ENCODE measurements at places on chromosomes 6 and 20. TPM values are rescaled to one million over a fixed set of nuclear protein-coding genes. Genes with fewer than 3 reads are reported as not detected.

DNA sequence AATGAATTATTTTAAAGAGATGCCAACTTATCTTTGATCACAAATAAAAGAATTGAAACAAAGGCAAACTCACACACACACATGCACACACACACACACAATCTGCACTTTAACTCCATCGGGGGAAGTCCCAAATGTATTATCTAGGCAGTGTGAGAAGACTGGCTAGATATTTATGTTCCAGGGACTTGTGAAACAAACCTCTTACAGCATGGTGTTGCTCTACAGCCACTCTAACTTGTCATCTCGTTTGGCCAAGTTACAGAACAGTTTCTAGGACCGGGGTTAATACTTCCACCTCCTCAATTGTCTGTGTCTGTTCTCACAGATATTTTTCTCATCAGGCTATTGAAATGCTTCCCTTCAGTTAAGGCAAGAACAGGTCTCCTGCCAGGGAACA, 855.0 kb downstream of the EPHA7 start:
- H3K27me3 ChIP-seq, result no peaks in the 10 kb centered on the region
- H3K4me3 ChIP-seq, result no peak overlapping the region
- no peaks in the 10 kb centered on the region for H3K4me1 ChIP-seq
- H3K36me3 ChIP-seq, result no peaks in the 10 kb centered on the region
- no peak for DNase-seq
- no peak overlapping the region for H3K27ac ChIP-seq

The STMND1 gene
- total RNA-seq, result not detected

DNA sequence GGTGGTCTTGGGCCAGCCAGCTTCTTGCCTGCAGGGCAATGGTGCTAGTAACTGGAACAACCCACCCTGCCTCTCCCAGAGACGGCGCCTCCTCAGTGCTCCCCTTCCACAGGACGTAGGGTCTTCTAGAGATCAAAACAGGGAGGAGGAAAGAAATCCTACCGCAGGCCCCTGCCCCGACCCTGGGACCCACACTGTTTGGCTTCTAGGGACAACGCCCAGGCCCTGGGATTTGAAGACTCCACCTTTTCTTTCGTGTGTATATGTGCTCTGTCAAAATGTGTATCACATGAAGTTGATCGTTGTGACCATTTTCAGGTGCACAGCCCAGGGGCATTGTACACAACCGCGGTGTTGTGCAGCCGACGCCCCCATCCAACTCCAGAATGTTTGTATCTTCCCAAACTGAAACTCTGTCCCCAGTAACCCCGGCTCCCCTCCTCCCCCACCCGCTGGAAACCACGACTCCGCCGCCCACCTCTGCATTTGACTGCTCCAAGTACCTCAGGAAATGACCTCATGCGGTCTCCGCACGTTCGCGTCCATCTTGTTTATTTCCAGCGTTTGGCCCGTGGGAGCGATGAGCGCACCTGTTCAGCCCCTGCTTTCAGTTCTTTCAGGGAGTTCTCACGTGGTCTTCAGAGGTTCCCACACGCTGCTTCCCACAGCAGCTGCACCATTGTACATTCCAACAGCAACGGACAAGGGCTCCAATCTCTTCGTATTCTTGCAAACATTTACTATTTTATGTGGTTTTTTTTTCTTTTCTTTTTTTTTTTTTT, 3.4 kb upstream of the BHLHE23 start:
- no peaks in the 10 kb centered on the region for H3K36me3 ChIP-seq
- H3K27me3 ChIP-seq, result peaks cover 100% of the 10 kb centered on the region
- peak; percentile 73 for DNase-seq
- peaks cover 16% of the 10 kb centered on the region for H3K4me1 ChIP-seq
- H3K27ac ChIP-seq, result no peak overlapping the region

DNA sequence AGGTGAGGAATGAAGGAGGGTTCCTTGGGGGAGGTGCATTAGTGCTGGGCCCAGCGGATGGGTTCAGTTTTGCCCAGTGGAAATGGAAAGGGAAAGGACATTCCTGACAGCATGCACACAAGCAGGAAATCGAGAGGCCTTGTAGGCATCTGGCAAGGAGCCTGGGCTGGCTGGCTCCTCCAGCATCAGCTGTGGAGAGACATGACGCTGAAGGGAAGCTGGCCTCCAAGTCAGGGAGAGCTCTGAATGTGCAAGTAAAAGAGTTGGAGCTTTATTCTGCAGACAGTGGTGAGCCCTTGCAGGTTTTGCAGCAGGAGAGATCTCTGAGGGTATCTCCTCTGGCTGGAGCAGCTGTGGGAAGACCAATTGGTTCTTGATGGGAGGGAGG, 154.3 kb downstream of the MRPL14 start:
- H3K4me3 ChIP-seq, result no peak overlapping the region
- H3K36me3 ChIP-seq, result no peaks in the 10 kb centered on the region

The ZNF334 gene
- 3.0 TPM for total RNA-seq

GRCh38 chr6:43331470-43331869, 22.8 kb upstream of the CRIP3 start:
- DNase-seq, result no peak
- no peaks in the 10 kb centered on the region for H3K27me3 ChIP-seq
- H3K4me3 ChIP-seq, result no peak overlapping the region
- H3K36me3 ChIP-seq, result no peaks in the 10 kb centered on the region

DNA sequence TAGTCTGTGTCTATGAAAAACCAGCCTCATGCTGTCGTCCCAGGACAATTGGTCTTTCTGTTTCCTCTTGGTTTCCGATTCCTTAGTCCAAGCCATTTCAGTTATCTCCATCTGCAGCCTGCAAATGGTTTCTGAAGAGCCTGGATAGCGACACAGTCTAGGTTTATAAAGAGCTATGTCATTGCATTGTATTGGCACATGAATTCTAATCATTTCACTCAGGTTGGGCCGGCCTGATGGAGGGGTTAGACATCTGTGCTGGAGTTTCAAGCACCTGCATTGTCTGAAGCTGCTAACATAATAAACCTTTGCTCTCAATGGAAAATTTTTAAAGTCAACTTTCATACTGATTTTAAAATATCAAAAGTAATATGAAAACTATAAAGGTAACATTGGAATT, 232.6 kb upstream of the MAP3K7 start:
- no peaks in the 10 kb centered on the region for H3K27me3 ChIP-seq
- no peak overlapping the region for H3K27ac ChIP-seq
- no peaks in the 10 kb centered on the region for H3K4me1 ChIP-seq
- no peak for DNase-seq
- no peaks in the 10 kb centered on the region for H3K36me3 ChIP-seq

The RAE1 gene
- total RNA-seq, result 12.7 TPM

DNA sequence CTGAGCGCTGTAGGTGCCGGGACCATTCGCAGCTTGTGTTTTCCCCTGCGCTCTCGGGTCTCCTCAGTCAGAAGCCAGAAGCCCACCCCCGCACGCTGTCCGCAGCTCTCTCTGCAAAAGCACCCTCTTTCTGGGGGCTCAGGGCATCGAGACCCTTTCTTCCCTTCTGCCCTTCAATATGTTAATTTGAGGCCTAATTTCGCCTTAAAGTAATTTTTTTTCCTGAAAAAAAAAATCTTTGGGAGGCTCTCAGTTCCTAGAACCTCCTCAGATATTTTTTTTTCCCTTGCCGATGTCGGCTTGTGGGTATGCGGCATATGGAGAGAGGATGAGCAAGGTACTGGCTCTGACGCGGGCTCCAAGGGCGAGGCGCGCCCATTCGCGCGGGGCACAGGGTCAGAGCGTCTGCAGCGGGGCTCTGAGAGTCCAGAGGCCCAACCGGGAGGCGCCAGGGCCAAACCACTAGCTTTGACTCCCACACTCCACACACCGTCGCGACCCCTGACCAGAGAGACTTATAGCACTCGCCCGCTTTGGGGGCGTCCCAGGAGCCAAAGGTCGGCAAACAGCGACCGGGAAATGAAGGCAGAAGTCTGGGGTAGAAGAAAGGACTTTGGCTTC, 893 bp downstream of the PRDM13 start:
- no peaks in the 10 kb centered on the region for H3K36me3 ChIP-seq
- peaks cover 100% of the 10 kb centered on the region for H3K27me3 ChIP-seq
- no peak overlapping the region for H3K4me3 ChIP-seq
- peaks cover 26% of the 10 kb centered on the region for H3K4me1 ChIP-seq
- no peak for DNase-seq

The RCAN2 gene
- total RNA-seq, result 1.9 TPM

- peaks cover 24% of the 10 kb centered on the region for H3K4me1 ChIP-seq
- H3K27ac ChIP-seq, result no peak overlapping the region
- no peaks in the 10 kb centered on the region for H3K36me3 ChIP-seq
- no peaks in the 10 kb centered on the region for H3K27me3 ChIP-seq
- DNase-seq, result no peak
Observed at GRCh38 chr6:35363293-35363750, 21.0 kb downstream of the PPARD start.

All from transverse colon (tissue), 4 donors.